ENCODE measurements at places on chromosomes 4 and X. TPM values are rescaled to one million over a fixed set of nuclear protein-coding genes. Genes with fewer than 3 reads are reported as not detected.

The NPY1R gene
- total RNA-seq: 0.89 TPM

DNA sequence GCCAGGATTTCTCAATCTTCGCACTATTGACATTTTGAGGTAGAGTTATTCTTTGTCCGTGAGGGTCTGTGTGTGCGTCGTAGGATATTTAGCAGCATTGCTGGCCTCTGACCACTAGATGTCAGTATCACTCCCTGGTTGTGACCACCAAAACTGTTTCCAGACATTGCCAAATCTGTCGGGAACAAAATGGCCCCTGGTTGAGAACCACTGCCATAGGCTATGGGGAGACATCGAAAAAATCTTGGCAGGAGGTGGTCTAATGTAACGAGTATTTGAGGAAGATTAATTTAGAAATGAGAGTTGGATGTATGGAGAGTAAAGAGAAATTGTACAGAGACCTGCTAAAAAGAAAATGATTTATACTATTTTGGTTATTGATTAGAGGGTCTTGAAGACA lies 108.4 kb downstream of the DOCK11 start:
- H3K27ac ChIP-seq: peak overlapping the region; percentile 26
- H3K4me1 ChIP-seq: no peaks in the 10 kb centered on the region
- no peak overlapping the region for H3K4me3 ChIP-seq
- peaks cover 9% of the 10 kb centered on the region for H3K36me3 ChIP-seq
- peak; percentile 36 for DNase-seq

The TEC gene
- total RNA-seq: 7.0 TPM

DNA sequence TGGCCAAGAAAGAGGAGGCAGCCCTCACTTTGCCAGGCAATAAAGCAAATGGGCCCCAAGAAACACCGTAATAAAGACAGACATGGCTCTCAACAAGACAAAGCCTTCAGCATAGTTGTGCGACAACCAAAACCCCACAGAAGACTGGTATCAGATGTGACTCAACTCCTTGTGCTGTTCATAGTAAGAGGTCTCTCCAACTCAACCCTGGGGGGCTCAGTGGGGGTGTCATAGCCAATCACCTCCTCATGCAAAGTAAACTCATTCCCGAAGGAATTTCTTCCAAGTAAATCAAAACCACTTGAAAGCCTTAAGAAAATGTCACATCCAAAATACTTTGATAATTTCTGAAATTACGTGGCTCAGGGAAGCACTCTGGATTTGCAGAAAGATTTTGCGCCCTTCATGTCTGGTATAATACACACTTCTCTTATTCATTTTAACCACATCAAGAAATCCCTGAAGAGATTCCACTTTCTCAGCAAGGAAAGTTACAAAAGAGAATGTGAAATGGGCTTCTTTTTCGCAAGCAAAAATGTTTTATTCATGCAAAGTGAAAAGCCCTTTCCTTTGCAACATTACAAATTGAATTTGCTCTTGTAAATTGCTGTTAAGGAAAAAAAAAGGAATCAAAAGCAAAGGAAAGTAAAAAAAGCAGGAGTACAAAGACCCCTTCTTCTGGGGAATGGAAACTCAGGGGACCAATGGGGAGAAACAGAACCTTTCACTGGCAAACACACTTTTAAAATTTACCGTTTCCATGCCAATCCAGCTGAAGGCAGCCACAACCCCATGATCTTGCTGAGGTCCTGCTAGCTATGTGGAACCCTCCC lies 137.4 kb downstream of the NSUN7 start:
- H3K4me1 ChIP-seq: no peaks in the 10 kb centered on the region
- H3K36me3 ChIP-seq: peaks cover 3% of the 10 kb centered on the region
- no peak overlapping the region for H3K27ac ChIP-seq
- DNase-seq: peak; percentile 23

The RPS6KA3 gene
- total RNA-seq: 65.6 TPM

DNA sequence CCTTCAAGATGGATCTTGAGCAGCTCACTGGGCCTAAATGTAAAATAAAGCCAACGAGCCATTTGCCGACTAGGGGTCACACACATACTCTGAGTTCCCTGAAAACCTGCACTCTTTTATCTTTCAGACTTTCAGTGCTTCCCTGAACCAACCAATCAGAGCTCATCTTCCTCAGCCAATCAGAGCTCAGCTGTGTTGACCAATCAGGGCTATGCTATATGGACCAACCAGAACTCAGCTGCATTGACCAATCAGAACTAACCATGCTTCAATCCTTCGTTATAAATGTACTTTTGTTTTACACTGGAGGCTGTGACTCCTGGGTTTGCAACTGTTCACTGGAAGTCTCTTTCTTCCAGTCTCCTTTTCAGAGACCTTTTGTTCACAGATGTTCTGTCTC lies 19.3 kb downstream of the SLC25A53 start:
- no peaks in the 10 kb centered on the region for H3K36me3 ChIP-seq
- peaks cover 11% of the 10 kb centered on the region for H3K4me1 ChIP-seq
- no peak for DNase-seq
- no peak overlapping the region for H3K27ac ChIP-seq

- no peaks in the 10 kb centered on the region for H3K36me3 ChIP-seq
- H3K27ac ChIP-seq: peak overlapping the region; percentile 43
- peaks cover 3% of the 10 kb centered on the region for H3K4me1 ChIP-seq
- H3K4me3 ChIP-seq: no peak overlapping the region
Measured at GRCh38 chrX:150575419-150575814, 7.0 kb downstream of the MTM1 start.

The ZNF141 gene
- total RNA-seq: 74.7 TPM
